CD8-positive, alpha-beta memory T cell (primary cell): ENCODE measurements at places on chromosomes 1 and 21.

DNA sequence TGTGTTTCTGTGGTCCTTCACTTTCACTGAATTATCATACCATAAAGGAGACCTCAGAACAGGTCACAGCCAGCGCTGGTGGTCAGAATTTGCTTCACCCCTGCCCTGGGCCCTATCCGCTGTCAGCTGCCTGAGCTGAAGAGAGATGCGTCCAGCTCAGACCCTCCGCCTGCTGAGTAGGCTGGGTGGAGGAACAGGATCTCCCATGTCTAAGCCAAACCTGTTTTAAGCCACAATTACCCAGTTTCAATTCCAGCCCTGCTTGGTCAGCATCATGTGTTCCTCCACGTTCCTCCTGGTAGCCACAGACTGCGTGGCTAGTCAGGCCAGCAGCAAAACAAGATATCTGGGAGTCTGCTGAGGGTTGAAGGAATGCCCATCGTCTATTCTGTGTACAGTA, 13.5 kb upstream of the BGLAP start:
- no peak for DNase-seq

- DNase-seq: no peak
Measured at GRCh38 chr1:176225911-176226310, 18.8 kb upstream of the COP1 start.

GRCh38 chr1:17741052-17741451, 14.1 kb upstream of the ACTL8 start:
- no peak for DNase-seq

DNA sequence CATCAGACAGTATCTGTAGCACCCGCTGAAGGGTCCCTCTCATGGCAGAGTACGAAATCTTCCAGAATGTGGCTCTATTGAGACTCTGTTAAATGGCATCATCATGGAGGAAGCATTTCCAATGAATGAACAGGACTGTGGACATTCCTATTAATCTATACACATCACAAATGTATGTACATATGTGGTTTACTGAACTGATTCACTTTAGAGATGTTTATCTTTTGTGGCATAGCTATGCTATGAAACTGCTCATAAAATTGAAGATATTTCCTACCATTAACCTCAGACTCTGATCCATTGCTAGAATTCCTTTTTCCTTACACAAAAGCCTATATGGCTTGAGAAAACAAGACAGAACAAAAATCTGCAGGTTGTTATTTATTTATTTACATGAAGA, 259.6 kb upstream of the RRP15 start:
- DNase-seq: no peak

DNA sequence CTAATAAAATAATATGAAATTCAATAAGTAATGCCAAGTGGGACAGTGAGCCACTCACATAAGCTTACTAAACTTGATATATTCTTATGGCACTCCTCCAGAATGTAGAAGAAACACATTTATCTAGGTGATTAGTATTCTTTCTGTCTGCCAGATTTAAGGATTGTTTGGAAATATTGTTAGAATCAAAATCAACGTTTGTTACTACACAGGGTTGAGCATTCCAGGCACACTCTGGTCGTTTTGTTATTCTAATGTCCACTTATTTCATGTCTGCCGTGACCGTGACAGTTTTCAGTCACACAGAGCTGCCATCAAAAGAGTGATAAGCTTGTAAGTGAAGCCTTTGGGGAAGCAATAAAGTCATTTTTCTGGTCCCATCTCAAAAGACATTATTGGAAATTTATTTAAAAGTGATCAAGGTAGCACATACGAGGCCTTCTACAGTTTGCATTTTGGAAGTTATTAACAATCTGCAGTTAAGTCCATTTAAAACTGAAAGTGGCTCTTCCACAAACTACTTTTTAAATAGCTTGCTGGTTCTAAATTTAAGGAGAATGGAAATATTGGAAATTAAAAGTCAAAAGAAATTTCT, 38.0 kb downstream of the NFIA start:
- no peak for DNase-seq

DNA sequence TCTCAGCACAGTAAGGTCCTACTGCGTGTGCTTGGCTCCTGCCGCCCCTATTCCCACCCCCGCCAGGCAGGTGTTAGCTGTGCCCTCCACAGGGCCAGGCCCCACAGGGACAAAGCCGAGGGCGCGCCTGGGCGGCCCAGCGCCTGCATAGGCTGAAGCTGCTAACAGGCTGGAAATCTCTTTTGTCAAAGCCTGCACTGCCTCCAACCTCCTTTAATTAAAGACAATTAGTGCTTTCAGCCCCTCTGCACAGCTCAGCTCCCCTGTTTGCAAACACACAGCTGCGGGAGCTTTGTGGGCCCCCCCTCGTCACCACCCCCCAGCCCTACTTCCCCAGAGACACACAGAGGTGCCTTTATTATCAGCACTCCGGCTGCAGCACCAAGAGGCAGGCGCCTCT, 95.9 kb downstream of the EPHB2 start:
- no peak for DNase-seq

DNA sequence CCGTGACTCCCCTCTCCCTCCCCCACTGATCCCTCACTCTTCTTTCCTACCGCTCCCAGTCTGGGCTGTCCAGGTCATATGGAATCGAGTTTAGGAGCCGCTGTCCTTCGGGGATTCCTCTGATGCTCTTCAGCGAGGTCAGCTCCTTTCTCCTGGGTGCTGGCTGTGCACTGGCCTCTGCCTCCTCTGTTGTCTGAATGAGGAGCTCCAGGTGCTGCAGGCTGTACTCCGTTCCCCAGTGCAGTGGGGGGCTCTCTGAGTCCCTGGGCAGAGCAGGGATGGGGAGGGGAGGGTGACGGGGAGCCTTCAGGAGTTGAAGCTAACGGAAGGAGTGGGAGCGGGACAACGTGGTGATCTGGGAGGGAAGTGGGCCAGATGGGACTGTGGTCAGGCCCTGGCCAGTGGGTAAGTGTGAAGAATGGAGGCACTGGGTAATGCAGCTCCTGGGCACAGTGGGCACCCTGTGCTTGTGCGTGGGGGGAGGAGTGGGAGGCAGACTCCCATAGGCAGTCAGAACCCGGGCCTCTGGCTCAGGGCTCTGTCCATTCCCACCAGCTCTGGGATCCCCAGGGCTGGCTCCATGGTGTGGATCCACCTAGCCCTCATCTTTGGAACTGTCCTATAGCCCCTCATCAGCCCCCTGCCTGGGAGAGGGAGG, 59.5 kb upstream of the TLR5 start:
- no peak for DNase-seq
